ENCODE measurements at places on chromosomes 5 and 9.
A peak's percentile ranks its signal among the peaks of the same experiment; 100 is the strongest.

GRCh38 chr5:178467205-178467567, 123.0 kb downstream of the COL23A1 start:
- DNase-seq: no peak

DNA sequence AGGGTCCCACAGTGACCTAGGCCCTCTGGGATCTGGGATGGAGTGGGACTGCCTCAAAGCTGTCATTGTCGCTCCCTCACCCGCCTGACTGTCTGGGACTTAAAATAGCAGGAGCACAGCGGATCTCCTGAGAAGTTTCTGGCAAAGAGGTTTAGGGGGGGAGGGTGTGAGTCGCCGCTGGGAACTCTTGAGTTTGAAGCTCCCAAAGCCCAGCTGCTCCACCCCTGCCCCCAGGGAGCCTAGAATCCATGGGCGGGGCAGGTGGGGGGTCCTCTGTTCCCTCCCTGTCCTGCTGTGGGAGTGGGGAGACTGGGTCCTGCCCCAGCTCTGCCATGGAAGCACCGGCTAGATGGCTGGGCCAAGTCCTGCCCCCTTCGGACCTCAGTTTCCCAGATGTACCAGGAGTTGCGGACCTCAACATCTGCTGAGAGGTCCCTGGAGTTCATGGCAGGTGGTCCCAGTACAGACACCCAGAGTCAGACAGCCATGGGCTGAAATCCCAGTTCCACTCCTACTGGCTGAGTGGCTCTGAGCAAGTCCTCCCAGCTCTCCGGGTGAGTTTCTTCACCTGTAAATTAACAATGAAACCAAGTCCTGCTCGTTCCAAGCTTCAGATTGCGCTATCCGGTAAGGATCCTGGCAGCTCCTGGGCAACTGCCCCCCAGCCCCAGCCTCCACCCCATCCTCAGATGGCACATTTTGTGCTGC, 985 bp upstream of the WDR38 start:
- DNase-seq: no peak

DNA sequence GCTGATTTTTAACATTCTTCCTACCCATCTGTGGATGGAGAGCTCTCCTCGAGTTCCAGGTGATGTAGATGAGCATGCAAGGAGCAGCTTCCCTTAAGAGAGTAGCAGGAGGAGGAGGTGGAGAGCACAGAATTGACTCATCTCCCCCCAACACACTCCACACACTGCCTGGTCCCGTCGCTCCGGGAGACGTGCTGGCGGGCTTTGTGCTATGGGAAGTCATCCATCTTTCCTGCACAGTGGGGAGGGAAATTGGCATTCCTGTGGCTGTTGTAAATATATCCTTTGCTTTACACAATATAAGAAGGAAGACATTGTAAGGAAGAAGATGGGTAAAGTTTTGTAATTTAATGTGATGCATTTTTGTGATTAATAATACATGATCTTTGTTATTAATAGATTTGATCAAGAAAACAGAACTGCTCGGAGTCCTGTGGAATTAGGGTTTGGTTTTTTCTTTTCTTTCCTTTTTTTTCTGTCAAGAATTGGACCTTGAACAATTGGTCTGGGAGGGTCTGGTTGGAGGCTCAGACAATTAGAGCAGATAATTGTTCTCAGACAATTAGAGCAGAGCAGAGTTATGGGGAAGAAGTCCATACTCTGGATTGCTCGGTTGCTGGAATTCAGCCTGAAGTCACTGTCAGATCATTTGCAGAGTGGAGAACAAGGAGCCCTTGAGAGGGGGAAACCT, 297.8 kb downstream of the GADD45G start:
- DNase-seq: no peak

- no peak for DNase-seq
These were observed 58.0 kb downstream of the ADAMTS16 start for GRCh38 chr5:5198135-5198534.

- no peak for DNase-seq
These were observed 1.4 kb downstream of the AKNA start for GRCh38 chr9:114386361-114386885.

- no peak for DNase-seq
These were observed 57.3 kb downstream of the S1PR3 start for GRCh38 chr9:89048616-89049015.

GRCh38 chr9:4461437-4461836, 28.8 kb upstream of the SLC1A1 start:
- DNase-seq: no peak

DNA sequence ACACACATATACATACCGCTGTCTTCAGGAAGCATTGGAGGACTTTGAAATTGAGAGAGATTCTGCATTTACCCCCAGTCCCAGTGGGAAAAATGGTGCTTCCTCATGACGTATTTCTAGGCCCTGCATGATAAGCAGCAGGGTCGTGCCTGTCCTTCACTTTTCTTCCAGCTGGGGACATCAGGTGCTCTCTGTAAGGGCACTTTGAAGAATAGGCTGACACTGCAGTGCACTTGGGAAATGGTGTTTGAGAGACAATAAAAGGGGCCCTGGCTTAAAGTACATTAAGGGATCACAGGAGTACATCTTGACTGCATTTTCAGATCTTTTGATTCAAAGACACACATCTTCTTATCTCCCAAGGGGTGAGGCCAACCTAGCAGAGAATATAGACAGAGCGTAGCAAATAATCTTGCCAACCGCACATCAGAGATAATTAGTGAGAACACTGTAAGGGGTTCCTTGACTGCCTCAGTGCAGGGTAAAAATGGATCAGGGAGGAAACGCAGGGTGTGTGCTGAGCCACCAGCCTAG, 437.9 kb downstream of the CSNK1G3 start:
- DNase-seq: no peak

DNA sequence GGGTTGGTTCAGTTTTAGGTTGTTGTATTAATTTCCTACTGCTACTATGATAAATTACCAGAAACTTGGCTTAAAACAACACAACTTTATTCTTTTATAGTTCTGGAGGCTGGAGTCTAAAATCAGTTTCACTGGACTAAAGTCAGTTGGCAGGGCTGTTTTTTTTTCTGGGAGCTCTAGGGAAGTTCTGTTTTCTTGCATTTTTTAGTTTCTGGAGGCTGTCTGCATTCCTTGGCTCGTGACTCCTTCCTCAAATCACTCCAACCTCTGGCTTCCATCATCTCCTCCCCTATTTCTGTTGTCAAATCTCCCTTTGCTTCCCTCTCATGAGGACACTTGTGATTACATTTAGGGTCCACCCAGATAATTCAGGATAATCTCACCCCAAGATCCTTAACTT, 51.3 kb upstream of the SUB1 start:
- no peak for DNase-seq

DNA sequence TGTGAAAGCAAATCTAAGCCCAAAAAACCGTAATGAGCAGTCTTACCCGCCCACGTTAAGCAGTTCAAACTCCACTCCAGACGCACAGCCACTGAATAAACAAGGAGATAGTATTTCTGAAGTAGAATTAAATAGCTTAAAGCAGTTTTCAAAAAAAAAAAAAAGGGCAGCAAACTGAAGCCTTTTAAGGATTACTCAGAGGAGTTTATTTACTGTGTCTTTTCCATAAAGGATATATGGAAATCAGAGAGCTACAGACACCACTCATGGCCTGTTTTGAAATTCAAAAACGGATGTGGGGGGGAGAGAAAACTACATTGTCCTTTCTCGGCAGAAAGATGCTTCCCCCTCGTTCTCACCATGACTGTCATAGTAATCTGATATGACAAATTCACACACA, 83.7 kb upstream of the IRX1 start:
- DNase-seq: no peak

- no peak for DNase-seq
These were observed 42.3 kb upstream of the SEMA6A start for GRCh38 chr5:116616876-116617275.

- no peak for DNase-seq
These were observed 59.0 kb upstream of the RARS1 start for GRCh38 chr5:168427224-168427623.

DNA sequence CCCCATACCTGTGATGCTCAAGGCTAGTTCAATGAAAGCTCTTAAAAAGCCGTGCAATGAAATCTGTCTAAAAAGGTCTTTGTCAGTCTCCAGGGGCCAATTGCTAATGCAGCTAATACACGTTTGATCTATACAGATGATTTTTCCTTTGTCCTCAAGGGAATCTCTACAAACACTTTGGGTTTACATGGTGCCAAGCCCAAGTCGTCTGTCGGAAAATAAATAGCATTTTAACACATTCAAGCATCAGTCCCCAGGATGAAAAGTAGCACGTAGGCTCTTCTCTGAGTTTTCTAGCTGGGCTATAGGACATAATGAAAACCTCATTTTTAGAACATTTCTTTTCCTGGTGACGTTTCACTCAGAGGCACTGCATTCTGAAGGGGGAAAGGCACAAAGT, 477.4 kb upstream of the WWC1 start:
- no peak for DNase-seq

DNA sequence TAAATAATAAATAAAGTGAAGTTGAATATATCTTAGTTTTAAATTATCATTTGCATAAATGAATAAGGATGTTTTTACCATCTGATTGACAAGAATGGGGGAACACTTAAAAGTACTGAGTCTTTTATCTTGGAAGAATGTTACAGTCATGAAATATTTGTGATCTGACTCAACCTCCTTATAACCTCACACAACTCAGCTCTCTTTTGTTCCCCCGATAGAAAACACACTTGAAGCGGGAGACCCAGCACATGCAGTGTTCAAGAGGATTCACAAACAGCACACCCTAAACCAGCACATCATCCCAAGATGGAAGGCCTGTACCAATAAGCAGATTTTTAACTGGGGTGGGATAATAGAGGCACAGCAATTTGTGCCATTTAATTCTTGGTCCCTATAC, 15.5 kb downstream of the BAAT start:
- no peak for DNase-seq

DNA sequence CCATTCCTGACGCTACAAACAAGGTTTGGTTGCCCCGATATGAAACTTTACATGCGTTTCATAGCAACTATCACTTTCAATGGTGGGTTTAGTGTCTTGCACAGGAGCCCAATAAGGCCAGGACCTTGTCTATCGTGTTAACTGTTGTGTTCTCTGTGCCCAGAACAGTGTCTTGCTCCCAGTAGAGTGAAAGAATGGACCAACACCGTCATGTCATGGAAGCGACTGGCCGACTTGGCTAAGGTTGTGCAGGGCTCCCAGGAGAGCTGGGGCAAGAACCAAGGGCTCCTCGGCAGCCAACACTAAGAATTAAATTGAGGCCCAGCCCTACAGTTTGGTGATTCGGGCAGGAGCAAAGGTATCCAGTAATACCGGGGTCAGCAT, 498 bp upstream of the ARHGEF37 start:
- no peak for DNase-seq

GRCh38 chr9:136787690-136788400, 3.3 kb upstream of the TMEM141 start:
- peak; percentile 44 for DNase-seq

- no peak for DNase-seq
These were observed 151.4 kb downstream of the HSD17B3 start for GRCh38 chr9:96150324-96151227.

GRCh38 chr9:98974106-98974505, 30.4 kb downstream of the COL15A1 start:
- DNase-seq: no peak

DNA sequence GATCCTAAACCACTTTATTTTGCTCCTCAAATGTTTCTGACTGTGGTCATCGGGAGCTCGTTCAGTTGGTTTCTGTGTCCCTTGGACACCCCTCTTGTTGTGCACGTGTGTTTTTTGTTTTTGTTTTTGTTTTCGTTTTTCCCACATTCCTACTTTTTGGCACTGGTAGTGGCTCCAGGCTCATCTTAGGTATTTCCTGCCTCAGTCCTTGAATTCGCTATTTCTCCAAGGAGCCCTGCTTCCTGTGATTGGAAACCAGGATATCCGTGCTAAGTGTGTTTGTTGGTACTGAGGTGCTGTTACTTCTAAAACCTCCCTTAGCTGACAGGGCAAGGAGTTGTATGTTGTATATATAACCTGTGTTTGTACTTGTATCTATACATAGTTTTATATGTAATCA, 5.9 kb downstream of the HMCN2 start:
- DNase-seq: no peak

DNA sequence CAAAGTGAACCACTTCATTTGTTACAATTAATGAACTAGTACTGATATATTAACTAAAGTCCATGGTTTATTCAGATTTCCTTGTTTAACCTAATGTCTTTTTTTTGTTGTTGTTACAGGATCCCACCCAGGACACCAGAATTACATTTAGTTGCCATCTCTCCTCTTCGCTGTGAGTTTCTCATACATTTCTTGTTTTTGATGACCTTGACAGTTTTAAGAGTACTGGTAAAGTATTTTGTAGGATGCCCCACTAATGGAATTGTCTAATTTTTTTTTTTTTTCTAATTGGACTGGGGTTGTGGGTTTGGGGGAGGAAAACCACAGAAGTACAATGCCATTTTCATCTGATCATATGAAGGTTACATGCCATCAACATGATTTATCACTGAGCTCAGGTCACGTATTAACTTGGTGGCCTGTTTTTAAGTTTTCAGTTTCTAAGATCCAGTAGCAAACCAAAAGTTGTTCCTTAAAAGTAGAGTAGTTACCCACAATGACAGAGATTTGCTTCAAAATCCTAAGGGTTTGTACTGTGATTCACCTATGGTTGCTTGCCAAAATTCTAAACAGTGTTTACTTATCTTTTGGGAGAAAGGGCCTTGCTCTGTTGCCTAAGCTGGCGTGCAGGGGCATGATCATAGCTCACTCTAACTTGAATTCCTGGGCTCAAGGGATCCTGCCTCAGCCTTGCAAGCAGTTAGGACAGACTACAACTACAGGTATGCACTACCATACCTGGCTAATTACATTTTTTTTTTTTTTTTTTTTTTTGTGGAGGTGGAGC, 4.5 kb upstream of the OTULIN start:
- DNase-seq: peak; percentile 91

DNA sequence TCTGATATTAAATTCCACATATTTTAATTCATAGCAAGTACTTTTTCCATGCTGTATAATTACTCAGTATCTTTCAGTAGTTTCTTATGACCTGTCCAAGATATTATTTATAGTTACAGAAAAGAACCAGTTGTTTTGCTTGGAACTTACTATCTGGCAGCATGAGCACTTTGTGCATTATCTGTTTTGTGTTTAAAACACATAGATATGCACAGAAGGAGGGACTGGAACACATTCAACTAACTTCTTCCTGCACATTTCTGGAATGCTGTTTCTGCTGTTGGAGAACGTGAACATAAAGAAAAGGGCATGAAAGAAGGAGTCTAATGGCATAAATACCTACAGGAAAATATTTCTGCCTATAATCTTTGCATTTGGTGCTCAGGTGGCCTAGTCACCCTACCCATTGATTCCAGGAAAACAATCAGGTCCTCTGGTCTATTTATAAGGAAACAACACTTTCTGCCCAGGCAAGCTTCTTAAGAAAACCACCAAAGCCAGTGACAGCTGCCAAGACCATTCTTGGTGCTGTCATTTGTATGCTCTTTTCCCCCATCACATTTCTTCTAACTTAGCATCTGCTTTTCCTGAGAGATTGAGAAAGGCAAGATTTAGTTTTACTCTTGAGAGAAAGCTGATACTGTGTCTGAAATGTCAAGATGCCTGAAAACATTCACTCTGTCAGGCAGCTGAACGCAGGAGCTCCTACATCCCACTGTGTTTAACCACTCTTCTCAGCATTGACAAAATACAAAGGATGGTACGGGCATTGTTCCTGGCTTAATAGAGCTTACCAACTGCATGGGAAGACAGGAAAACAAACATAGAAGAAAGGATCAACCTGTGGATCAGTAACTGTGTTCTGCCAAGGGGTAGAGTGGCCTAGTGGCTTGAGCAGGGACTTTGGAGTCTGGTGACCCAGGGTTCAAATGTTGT, 40.3 kb downstream of the RAB3C start:
- no peak for DNase-seq

GRCh38 chr5:88695931-88696330, 187.1 kb downstream of the MEF2C start:
- DNase-seq: no peak

Measured in HCEC 1CT (cell line).